ENCODE measurements at places on chromosomes 6 and 20. TPM values are rescaled to one million over a fixed set of nuclear protein-coding genes. Genes with fewer than 3 reads are reported as not detected.
A peak's percentile ranks its signal among the peaks of the same experiment; 100 is the strongest.

Gene MAFB
- 0.33 TPM for total RNA-seq

Gene PSMG4
- 19.8 TPM for total RNA-seq

DNA sequence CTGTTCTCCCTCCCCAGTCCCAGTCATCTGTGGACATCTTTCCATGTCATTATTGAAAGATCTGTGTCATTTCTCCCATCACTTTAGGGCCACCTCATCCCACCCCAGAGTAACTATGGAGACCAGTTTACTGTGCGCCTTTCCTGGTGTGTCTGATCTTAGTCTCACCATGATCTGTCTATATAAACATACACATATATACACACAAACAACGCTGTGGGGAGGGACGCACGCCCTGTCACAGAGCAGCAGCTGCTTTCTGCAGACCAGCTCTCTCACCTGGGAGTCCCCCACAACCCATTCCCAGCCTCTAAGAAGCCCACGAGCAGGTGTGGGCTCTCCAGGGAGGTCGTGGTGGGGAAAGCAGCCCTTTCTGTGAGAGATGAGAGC is 68.1 kb upstream of the TOX2 start:
- no peaks in the 10 kb centered on the region for H3K36me3 ChIP-seq
- peaks cover 31% of the 10 kb centered on the region for H3K4me1 ChIP-seq
- H3K27me3 ChIP-seq, result peaks cover 17% of the 10 kb centered on the region
- no peak for DNase-seq
- H3K27ac ChIP-seq, result no peak overlapping the region

DNA sequence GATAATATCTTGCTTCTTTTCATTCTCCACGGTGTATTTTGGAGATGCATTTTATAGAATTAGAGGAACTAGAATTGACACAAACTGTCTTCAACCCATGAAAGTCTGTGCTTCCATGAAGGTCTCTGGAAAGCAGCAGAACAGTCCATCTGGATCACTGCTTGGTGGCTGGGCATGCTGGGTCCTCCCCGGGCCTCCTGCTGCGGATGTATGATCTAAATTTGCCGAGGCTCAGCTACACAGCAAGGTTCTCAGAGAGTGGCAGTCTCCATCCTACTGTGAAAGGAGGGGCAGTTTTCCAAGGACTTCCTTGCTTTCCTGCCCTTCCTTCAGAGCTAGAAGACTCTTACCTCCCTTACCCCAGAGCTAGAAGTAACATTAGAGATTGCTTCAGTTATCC is 15.1 kb downstream of the PKIG start:
- DNase-seq, result no peak
- H3K36me3 ChIP-seq, result no peaks in the 10 kb centered on the region
- no peaks in the 10 kb centered on the region for H3K27me3 ChIP-seq
- peaks cover 13% of the 10 kb centered on the region for H3K4me1 ChIP-seq
- H3K27ac ChIP-seq, result no peak overlapping the region
- H3K4me3 ChIP-seq, result no peak overlapping the region

DNA sequence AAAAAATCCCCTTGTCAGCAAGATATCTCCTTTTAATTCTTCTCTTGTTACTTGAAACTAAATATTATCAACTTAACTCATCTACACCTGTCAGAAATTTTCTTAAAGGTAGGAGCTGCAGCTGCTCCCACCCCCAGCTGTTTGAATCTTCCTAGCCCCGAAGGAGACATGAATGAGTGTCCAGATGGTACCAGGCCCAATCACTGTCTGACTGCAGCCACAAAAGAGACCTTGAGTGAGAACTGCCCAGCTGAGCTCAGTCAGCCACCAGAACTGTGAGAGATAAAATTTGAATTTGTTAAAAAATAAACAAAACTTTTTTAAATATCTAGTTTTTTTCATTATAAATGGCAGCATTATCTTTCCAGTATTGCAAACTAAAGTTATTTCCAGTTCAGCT is 84.7 kb downstream of the PRSS35 start:
- H3K4me3 ChIP-seq, result no peak overlapping the region
- H3K4me1 ChIP-seq, result no peaks in the 10 kb centered on the region
- H3K27me3 ChIP-seq, result no peaks in the 10 kb centered on the region
- no peak overlapping the region for H3K27ac ChIP-seq
- DNase-seq, result no peak
- H3K36me3 ChIP-seq, result no peaks in the 10 kb centered on the region

DNA sequence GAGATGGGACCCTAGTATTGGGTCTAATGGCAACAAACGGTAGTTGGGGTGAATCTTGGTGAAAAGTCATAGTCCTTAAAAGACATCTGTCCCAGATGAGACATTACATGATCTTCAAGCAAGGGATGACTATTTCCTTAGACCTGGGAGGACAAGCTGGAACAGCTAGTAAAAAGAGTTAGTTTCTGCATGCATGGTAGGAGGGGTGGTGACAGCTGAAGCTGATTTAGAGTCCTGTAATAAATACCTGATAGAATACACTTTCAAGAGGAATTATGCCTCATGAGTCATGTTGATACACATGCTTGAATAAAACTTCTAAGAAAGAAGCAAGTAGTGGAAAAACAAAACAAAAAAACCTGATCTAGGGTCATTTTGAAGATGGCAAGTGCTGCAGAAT is 247.4 kb downstream of the CD109 start:
- peaks cover 11% of the 10 kb centered on the region for H3K4me1 ChIP-seq
- peaks cover 9% of the 10 kb centered on the region for H3K27me3 ChIP-seq
- H3K4me3 ChIP-seq, result no peak overlapping the region
- no peak overlapping the region for H3K27ac ChIP-seq

Gene SNAP25
- 0.23 TPM for total RNA-seq

DNA sequence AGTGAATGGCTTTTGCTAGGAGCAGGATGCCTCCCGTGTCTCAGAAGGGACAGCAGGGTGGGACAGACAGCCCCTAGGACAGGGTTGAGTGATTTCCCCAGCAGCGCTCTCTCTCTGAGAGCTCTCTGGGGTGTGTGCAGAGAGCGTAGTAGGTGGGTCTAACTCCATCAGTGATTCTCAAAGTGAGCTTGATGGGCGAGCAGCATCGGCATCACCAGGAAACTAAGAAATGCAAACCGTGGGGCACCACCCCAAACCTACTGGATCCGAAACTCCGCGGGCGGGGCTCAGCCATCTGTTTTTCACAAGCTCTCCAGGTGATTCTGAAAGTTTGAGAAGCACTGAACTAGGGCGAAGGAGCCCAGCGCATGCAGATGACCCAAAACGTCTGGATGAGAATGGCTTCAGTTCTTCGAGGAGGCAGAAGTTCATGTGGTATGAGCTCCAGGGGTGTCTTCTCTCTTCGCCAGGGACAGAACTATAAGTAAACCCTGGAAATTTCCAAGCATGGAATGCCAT is 119.6 kb upstream of the RNF24 start:
- H3K4me1 ChIP-seq, result peaks cover 52% of the 10 kb centered on the region
- H3K4me3 ChIP-seq, result no peak overlapping the region
- no peaks in the 10 kb centered on the region for H3K27me3 ChIP-seq
- H3K27ac ChIP-seq, result peak overlapping the region; percentile 37

Gene RAB44
- total RNA-seq, result 0.25 TPM

DNA sequence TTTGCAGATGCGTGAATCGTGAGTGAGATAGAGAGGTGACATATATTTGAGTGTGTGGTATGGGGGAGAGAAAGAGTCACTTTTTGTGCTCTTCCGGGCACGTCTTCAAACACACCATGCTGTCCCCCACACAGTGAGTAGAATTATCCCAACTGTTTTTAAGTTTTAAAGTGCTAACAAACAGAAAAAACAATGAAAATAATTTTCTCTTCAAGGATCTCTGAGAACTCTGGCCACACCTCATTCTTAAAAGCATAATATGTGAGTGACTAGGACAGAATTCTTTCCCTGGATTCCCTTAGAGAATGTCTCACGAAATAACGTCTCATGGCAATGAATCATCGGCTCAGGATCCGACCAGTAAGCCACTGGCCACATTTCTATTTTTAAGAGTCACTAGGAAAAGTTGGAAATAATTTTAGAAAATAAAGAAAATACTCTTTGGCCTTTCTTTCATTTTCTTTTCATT is 235.7 kb upstream of the ZNF217 start:
- H3K4me3 ChIP-seq, result peak overlapping the region; percentile 71
- H3K36me3 ChIP-seq, result peaks cover 12% of the 10 kb centered on the region
- DNase-seq, result no peak
- H3K27ac ChIP-seq, result peak overlapping the region; percentile 79
- peaks cover 54% of the 10 kb centered on the region for H3K4me1 ChIP-seq

DNA sequence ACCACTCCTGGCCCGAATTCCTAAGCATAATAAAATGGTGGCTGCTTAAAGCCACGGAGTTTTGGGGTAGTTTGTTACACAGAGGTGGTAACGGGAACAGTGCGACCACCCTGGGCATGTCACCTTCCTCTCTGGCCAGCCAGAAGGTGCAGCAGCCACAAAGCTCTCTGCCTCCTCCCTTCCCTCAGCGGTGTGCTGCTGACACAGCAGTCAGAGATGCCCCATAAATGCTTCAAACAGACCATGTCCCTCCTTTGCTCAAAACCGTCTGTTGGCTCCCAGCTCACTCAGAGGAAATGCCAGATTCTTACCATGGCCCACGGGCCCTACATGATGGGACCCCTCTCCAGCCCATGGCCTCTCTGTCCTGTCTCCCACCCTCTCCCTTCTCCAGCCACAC is 12.1 kb upstream of the TCF15 start:
- H3K4me1 ChIP-seq, result no peaks in the 10 kb centered on the region
- H3K27me3 ChIP-seq, result peaks cover 42% of the 10 kb centered on the region
- no peak overlapping the region for H3K27ac ChIP-seq
- H3K4me3 ChIP-seq, result no peak overlapping the region
- no peaks in the 10 kb centered on the region for H3K36me3 ChIP-seq

Gene SEL1L2
- not detected for total RNA-seq

Gene SASH1
- total RNA-seq, result 0.75 TPM

Gene CST4
- not detected for total RNA-seq

Gene TRIM31
- not detected for total RNA-seq

Gene LCA5
- total RNA-seq, result 0.15 TPM

DNA sequence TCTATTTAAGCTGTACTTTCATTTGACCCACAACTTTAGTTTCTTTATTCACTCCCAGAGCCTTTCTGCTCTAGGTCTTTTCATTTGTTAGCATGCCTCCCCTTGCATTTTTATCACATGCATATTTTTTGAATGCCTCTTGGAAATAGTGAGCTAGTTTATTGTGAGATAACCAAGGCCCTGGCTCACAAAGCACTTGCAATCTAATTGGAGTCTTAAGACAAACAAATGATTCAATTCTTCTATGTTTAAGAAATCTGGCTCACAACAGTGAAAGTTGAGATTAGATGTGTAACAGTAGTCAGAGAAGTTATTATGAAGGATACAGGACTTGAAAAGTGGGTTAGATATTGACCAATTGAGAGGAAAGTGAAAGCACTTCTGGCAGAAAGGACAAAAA is 173.4 kb downstream of the MOXD1 start:
- no peaks in the 10 kb centered on the region for H3K27me3 ChIP-seq
- H3K4me3 ChIP-seq, result no peak overlapping the region
- no peaks in the 10 kb centered on the region for H3K4me1 ChIP-seq
- no peak for DNase-seq
- H3K27ac ChIP-seq, result no peak overlapping the region

Gene PTCRA
- not detected for total RNA-seq

DNA sequence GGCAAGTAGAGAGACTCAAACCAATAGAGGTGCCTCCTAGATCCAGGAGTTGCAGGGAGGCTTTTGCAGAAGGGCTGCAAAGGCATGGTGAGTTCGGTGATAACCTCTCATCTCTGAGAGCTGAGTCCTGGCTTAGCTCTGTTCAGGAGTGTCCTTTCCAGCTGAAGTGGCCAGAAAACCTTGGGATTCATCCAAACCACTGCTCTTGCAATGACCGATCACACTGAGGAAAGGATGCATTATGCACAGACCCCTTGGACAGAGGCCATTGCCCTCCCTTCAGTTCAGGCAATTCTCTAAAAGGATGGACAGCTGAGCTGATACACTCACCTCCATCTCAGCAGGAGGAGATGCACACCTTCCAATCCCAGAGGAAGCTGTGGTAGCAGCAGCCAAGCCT is 158.8 kb upstream of the ENPP5 start:
- no peak overlapping the region for H3K27ac ChIP-seq
- H3K27me3 ChIP-seq, result peaks cover 20% of the 10 kb centered on the region
- peaks cover 17% of the 10 kb centered on the region for H3K4me1 ChIP-seq
- no peaks in the 10 kb centered on the region for H3K36me3 ChIP-seq
- no peak overlapping the region for H3K4me3 ChIP-seq
- no peak for DNase-seq

Gene PRSS35
- not detected for total RNA-seq

DNA sequence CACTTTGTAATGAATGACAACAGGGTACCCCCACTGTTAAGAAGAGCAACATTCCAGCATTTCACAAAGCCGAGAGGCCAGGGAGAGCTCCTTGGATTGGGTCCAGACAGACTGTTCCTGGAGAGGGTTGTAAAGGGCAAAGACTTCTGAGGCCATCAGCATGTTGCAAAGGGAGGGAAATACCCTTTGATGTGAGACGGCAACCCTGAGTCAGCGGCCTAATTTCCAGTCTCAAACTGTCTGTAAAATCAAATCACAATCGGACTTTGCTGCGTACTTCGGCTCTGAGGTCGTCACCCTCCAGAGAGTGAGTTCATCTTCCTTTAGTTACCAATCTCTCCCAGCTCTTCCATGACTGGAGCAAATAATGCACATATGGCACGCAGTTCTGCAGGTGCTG is 101.0 kb upstream of the DTNBP1 start:
- H3K4me1 ChIP-seq, result no peaks in the 10 kb centered on the region
- peaks cover 3% of the 10 kb centered on the region for H3K27me3 ChIP-seq
- H3K27ac ChIP-seq, result no peak overlapping the region
- no peak overlapping the region for H3K4me3 ChIP-seq
- no peaks in the 10 kb centered on the region for H3K36me3 ChIP-seq

Gene GGTLC1
- total RNA-seq, result not detected

- H3K4me3 ChIP-seq, result no peak overlapping the region
- H3K27ac ChIP-seq, result no peak overlapping the region
- no peaks in the 10 kb centered on the region for H3K27me3 ChIP-seq
- no peaks in the 10 kb centered on the region for H3K4me1 ChIP-seq
Observed at GRCh38 chr6:144736763-144737162, 451.6 kb downstream of the UTRN start.

GRCh38 chr20:18176318-18176785 is 38.7 kb downstream of the KAT14 start:
- H3K27me3 ChIP-seq, result no peaks in the 10 kb centered on the region
- no peak overlapping the region for H3K27ac ChIP-seq
- peaks cover 62% of the 10 kb centered on the region for H3K36me3 ChIP-seq
- no peak overlapping the region for H3K4me3 ChIP-seq
- H3K4me1 ChIP-seq, result no peaks in the 10 kb centered on the region

Gene PPIL6
- not detected for total RNA-seq

- H3K4me1 ChIP-seq, result peaks cover 16% of the 10 kb centered on the region
- H3K27ac ChIP-seq, result no peak overlapping the region
- H3K4me3 ChIP-seq, result no peak overlapping the region
- peak; percentile 45 for DNase-seq
- H3K36me3 ChIP-seq, result no peaks in the 10 kb centered on the region
Observed at GRCh38 chr6:33851959-33852358, 48.2 kb upstream of the MLN start.

- no peaks in the 10 kb centered on the region for H3K36me3 ChIP-seq
- no peak overlapping the region for H3K4me3 ChIP-seq
- H3K27me3 ChIP-seq, result peaks cover 6% of the 10 kb centered on the region
- DNase-seq, result peak; percentile 6
- H3K27ac ChIP-seq, result no peak overlapping the region
- no peaks in the 10 kb centered on the region for H3K4me1 ChIP-seq
Observed at GRCh38 chr6:169967687-169968086, 216.3 kb downstream of the ERMARD start.

Gene BPIFB1
- total RNA-seq, result not detected

Gene FYN
- 201 TPM for total RNA-seq

Gene GSTA4
- 13.0 TPM for total RNA-seq

Data from activated CD4-positive, alpha-beta memory T cell treated with anti-CD3 and anti-CD28 coated beads, Interleukin-2, amount 10 ng/mL, durations not matched to agents 7 days and 5 days (primary cell).